Stimulated activated CD8-positive, alpha-beta memory T cell treated with anti-CD3 and anti-CD28 coated beads, Interleukin-7, amount 100 ng/mL, for 1 hour (primary cell): ENCODE measurements at places on chromosomes 3 and 15.

- DNase-seq, result no peak
Observed at GRCh38 chr3:46824211-46824970, 38.9 kb downstream of the MYL3 start.

DNA sequence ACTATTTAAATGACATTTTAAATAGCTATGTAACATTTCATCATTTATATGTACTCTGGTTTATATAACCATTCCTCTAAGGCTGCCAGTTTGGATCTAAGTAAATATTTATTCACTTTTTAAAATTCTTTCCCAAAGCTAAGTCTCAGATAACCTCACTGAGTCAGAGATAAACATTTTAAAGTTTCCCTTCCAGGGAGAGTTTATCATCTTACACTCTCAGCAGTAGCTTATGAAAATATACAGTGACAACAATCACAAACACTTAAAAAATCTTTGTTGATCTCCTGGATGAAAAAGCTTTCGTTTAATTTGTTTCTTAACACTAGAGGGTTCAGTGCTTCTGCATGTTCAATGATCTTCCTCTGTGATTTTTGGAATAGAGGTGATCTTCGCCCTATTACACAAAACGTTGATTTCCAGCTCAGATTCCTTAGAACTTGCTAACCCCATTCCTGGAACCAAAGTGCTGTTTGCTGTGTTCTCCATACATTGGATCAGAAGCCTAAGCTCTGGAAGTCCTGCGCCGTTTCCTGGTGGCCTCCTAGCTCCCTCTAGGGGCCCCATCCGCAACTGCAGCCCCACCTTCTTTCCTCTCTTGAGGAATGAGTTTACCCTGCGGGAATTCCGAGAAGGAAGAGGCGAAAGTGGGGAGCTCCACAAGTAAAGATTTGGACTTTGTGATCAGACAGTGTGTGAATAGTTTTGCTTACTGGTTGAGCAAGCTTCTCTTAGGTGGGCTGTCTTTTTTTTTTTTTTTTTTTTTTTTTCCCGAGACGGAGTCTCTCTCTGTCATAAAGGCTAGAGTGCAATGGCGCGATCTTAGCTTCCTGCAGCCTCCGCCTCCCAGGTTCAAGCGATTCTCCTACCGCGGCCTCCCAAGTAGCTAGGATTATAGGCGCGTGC lies 29.3 kb upstream of the SACM1L start:
- no peak for DNase-seq

GRCh38 chr3:186589856-186590579 lies 19.5 kb downstream of the DNAJB11 start:
- DNase-seq, result no peak

GRCh38 chr15:65819563-65819960 lies 27.5 kb upstream of the DENND4A start:
- DNase-seq, result no peak
